ENCODE measurements at places on chromosomes 4 and X. TPM values are rescaled to one million over a fixed set of nuclear protein-coding genes. Genes with fewer than 3 reads are reported as not detected.

GRCh38 chr4:146278986-146279385 lies 64.6 kb downstream of the REELD1 start:
- H3K4me1 ChIP-seq = peaks cover 2% of the 10 kb centered on the region
- H3K27ac ChIP-seq = no peak overlapping the region
- DNase-seq = no peak
- no peaks in the 10 kb centered on the region for H3K27me3 ChIP-seq
- H3K4me3 ChIP-seq = no peak overlapping the region

DNA sequence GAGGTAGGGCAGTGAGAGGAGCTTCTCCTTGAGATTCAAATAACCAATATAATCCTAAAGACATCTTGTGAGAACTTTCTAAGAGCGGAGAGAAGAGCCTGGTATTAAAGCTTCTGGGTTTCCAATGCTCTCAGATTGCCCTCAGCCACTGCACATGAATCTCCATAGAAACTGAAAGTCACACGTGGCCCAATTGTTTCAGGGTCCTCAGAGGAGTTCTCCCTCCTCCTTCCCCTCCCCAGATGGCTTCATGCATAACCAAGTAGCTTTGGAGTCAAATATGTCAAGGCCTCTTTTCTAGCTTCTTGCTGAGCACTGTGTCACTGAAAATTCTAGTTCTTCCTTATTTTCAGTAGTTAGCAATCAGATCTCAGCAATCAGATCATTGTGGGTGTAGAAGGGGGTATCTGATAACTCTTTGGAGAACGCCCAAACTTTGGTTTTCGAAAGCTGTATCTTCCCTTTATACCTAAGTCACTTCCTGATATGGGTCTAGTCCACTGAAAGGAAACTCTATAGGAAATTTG lies 2.2 kb downstream of the BTK start:
- H3K4me1 ChIP-seq = no peaks in the 10 kb centered on the region
- H3K4me3 ChIP-seq = no peak overlapping the region
- no peaks in the 10 kb centered on the region for H3K36me3 ChIP-seq
- no peak overlapping the region for H3K27ac ChIP-seq
- DNase-seq = no peak
- peaks cover 3% of the 10 kb centered on the region for H3K27me3 ChIP-seq

GRCh38 chr4:92246384-92246783 lies 57.4 kb upstream of the GRID2 start:
- no peaks in the 10 kb centered on the region for H3K36me3 ChIP-seq
- DNase-seq = no peak
- H3K4me1 ChIP-seq = no peaks in the 10 kb centered on the region
- no peak overlapping the region for H3K4me3 ChIP-seq
- H3K27ac ChIP-seq = no peak overlapping the region

- no peak overlapping the region for H3K27ac ChIP-seq
- no peaks in the 10 kb centered on the region for H3K27me3 ChIP-seq
- no peaks in the 10 kb centered on the region for H3K4me1 ChIP-seq
Measured at GRCh38 chr4:122346036-122346435, 32.8 kb upstream of the ADAD1 start.

DNA sequence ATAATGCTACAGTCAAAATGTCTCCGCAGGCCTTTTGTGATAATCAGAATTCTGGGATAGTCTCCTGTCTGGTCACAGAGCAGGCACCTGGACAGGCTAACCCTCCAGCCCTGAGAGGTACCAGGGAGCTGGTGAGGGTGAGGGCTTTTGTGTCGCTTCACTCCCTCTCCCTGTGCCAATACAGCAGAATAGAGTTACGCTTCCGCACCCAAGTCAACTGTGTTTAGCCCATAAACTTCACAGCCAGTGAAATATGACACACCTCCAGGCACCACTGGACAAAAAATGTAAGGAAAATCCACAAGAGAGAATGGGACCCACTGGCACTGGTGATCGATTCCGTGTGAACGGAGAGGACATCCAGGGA lies 1.3 kb downstream of the GAK start:
- H3K4me3 ChIP-seq = peak overlapping the region; percentile 97
- no peaks in the 10 kb centered on the region for H3K27me3 ChIP-seq
- peaks cover 45% of the 10 kb centered on the region for H3K4me1 ChIP-seq
- DNase-seq = no peak

GRCh38 chr4:128320656-128321055 lies 33.0 kb upstream of the PGRMC2 start:
- no peak overlapping the region for H3K27ac ChIP-seq
- no peak overlapping the region for H3K4me3 ChIP-seq
- DNase-seq = no peak
- no peaks in the 10 kb centered on the region for H3K27me3 ChIP-seq
- peaks cover 6% of the 10 kb centered on the region for H3K36me3 ChIP-seq

DNA sequence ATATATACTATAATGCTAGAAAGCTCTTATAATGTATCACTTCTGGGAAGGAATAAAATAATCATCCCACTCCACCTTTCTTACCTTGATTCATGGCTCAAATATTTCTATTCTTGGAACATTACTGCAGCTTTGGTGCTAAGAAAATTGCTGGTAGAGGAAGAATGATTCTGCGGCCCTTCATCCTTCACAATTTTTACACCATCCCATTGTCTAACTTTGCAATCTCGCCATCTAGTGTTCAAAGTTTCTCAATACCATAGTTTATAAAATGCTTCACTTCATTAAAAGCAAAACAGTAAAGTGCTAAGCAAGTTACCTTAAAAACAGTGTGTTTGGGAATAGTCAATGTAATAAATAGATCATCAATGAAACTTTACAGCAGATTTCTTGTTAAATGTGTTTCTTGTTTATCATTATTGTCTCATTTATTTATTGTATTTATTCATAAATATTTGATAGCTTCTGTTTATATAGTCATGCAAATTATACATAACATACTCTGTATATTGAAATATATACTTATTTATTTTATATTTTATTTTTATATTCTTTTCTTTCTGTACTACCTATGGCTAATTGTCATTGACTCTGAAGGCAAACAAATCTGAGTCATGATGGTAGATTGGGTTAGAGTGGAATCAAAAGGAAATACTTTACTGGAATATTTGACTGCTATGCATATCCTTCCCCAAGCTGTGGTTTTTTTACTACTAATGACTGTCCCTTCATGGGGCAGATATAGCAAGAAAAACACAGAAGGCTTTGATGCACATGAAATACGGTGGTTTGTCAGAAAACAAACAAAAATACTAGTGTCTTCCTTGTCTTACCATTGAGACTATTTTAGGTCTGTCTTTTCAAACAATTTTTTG lies 390.7 kb downstream of the MAPK10 start:
- H3K27me3 ChIP-seq = no peaks in the 10 kb centered on the region
- no peak for DNase-seq
- H3K4me1 ChIP-seq = no peaks in the 10 kb centered on the region
- no peaks in the 10 kb centered on the region for H3K36me3 ChIP-seq
- no peak overlapping the region for H3K27ac ChIP-seq

DNA sequence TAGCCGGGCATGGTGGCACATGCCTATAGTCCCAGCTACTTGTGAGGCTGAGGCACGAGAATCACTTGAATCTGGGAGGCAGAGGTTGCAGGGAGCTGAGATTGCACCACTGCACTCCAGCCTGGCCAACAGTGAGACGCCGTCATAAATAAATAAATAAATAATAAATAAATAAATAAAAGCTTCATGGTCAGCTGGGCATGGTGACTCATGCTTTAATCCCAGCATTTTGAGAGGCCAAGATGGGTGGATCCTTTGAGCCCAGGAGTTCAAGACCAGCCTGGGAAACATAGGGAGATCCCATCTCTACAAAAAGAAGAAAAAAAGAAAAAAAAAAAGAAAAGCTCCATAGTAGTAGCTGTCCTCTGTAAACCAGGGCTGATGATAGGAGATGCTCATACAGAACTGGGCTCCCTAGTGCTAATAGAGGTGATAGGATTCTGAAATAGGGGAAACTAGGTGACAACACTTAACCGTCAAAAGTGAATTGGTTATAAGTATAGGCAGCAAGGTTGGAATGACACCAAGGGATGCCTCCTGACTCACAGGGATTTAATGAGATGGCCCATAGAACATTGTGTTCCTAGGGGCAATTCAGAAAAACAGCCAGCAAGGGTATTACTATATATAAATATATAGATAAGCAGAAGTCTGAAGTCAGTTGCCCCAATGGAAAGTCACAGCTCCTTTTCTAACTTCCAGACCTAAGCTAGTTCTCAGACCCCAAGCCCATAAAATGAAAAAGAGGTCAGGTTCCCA lies 41.8 kb upstream of the ARHGEF6 start:
- DNase-seq = no peak
- H3K4me3 ChIP-seq = no peak overlapping the region
- H3K27ac ChIP-seq = no peak overlapping the region
- no peaks in the 10 kb centered on the region for H3K4me1 ChIP-seq
- H3K27me3 ChIP-seq = no peaks in the 10 kb centered on the region
- H3K36me3 ChIP-seq = no peaks in the 10 kb centered on the region

DNA sequence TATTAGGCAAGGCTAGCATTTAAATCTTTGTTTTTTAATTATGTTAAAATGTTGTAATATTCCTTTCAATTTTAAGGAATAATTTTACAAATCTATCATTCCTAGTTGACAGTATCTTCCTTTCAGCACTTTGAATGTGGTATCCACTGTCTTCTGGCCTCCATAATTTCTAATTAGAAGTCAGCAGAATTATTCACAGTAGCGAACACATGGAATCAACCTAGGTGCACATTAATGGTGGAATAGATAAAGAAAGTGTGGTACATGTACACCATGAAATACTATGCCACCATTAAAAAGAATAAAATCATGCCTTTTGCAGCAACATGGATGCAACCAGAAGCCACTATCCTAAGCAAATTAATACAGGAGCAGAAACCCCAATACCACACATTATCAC lies 1887.8 kb downstream of the PCDH7 start:
- H3K36me3 ChIP-seq = no peaks in the 10 kb centered on the region
- DNase-seq = no peak
- no peak overlapping the region for H3K27ac ChIP-seq
- no peaks in the 10 kb centered on the region for H3K27me3 ChIP-seq

DNA sequence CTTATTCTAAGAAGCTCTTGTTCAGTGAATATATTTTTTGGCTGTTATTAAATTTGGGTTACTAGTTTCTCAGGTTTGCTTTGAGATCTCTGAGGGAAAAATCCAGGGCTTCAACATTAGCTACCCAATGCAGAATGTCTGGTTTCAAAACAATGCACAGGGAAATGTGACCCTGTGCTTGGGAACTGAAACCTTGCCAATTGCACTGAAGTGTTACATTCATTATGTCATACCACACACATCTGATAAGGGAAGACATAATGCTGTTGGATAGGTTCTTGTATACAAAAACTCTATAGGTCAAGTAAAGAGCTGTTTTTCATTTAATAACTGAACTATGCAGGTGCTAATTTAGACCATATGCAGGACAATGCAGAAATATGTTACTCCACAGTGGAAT lies 345.3 kb upstream of the BMP3 start:
- H3K36me3 ChIP-seq = no peaks in the 10 kb centered on the region
- H3K4me1 ChIP-seq = no peaks in the 10 kb centered on the region
- H3K4me3 ChIP-seq = no peak overlapping the region
- no peak for DNase-seq
- no peak overlapping the region for H3K27ac ChIP-seq
- peaks cover 3% of the 10 kb centered on the region for H3K27me3 ChIP-seq

GRCh38 chr4:2485956-2486355 lies 17.1 kb downstream of the RNF4 start:
- no peak for DNase-seq
- peak overlapping the region; percentile 15 for H3K27ac ChIP-seq
- peaks cover 86% of the 10 kb centered on the region for H3K4me1 ChIP-seq

DNA sequence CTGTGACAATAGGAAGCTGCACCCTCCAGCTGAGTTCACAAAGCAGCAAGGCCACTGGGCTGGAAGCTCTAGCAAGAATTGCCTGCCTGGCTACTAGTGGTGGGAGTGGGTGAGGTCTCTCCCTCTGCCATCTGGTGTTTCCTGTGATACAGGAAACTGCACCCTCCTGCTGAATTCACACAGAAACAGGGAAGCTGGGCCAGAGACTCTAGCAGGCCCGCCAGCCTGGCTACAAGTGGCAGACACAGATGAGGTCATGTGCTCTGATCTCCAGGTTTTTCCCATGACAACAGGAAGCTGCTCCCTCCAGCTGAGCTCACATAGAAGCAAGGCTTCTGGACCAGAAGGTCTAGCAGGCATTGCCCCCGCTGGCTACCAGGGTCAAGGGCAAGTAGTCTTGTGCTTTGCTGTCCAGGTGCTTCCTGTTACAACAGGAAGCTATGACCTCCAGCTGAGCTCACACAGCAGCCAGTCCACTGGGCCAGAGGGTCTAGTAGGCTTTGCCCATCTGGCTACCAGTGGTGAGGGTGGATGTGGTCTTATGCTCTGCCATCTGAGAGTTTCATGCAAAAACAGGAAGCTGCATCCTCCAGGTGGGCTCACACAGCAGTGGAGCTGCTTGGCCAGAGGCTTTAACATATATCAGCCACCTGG lies 41.5 kb upstream of the ZXDA start:
- H3K27ac ChIP-seq = no peak overlapping the region
- H3K36me3 ChIP-seq = no peaks in the 10 kb centered on the region
- peaks cover 2% of the 10 kb centered on the region for H3K27me3 ChIP-seq
- H3K4me1 ChIP-seq = no peaks in the 10 kb centered on the region
- DNase-seq = no peak

DNA sequence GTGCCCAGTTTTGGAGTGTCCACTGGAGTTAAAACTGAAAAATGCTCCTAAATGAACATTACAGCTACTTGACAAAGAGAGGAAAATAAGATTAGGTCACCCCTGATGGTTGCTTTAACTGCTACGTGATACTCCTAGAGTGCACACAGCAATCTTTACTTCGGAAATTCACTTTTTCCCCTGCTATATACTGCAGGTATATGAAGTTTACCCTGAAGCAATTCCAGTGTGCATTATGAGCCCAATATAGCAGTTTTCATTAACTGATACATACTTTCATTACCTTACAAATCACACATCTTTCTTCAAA lies 773 bp upstream of the ZNF827 start:
- H3K36me3 ChIP-seq = peaks cover 5% of the 10 kb centered on the region
- H3K4me1 ChIP-seq = peaks cover 34% of the 10 kb centered on the region
- DNase-seq = no peak
- peak overlapping the region; percentile 94 for H3K4me3 ChIP-seq
- H3K27me3 ChIP-seq = peaks cover 1% of the 10 kb centered on the region
- H3K27ac ChIP-seq = peak overlapping the region; percentile 25

- no peaks in the 10 kb centered on the region for H3K36me3 ChIP-seq
- no peak overlapping the region for H3K27ac ChIP-seq
- no peak for DNase-seq
- peaks cover 3% of the 10 kb centered on the region for H3K27me3 ChIP-seq
Measured at GRCh38 chrX:139213241-139213709, 317.3 kb upstream of the F9 start.

- no peaks in the 10 kb centered on the region for H3K4me1 ChIP-seq
- H3K27ac ChIP-seq = no peak overlapping the region
- no peaks in the 10 kb centered on the region for H3K27me3 ChIP-seq
- no peak for DNase-seq
- H3K36me3 ChIP-seq = no peaks in the 10 kb centered on the region
Measured at GRCh38 chr4:117817301-117817700, 217.0 kb upstream of the NDST3 start.

GRCh38 chrX:83916525-83916924 lies 55.6 kb downstream of the CYLC1 start:
- H3K36me3 ChIP-seq = no peaks in the 10 kb centered on the region
- H3K27me3 ChIP-seq = no peaks in the 10 kb centered on the region
- H3K4me3 ChIP-seq = no peak overlapping the region
- no peak for DNase-seq
- no peak overlapping the region for H3K27ac ChIP-seq

- H3K36me3 ChIP-seq = no peaks in the 10 kb centered on the region
- H3K4me1 ChIP-seq = no peaks in the 10 kb centered on the region
- DNase-seq = no peak
Measured at GRCh38 chr4:53545942-53546581, 45.2 kb downstream of the LNX1 start.

SASH3 gene
- total RNA-seq = 133 TPM

TMSB15B gene
- 8.6 TPM for total RNA-seq

GPRASP1 gene
- total RNA-seq = 4.1 TPM

LONRF3 gene
- total RNA-seq = 4.5 TPM

GRIA2 gene
- total RNA-seq = not detected

SOD3 gene
- total RNA-seq = not detected

CLDN22 gene
- total RNA-seq = not detected

GABRE gene
- not detected for total RNA-seq

FRMD7 gene
- total RNA-seq = not detected

All from activated CD4-positive, alpha-beta memory T cell treated with anti-CD3 and anti-CD28 coated beads for 36 hours (primary cell).